Breast epithelium (tissue), 4 donors: ENCODE measurements at places on chromosomes 5 and 9. TPM values are rescaled to one million over a fixed set of nuclear protein-coding genes. Genes with fewer than 3 reads are reported as not detected.

Gene NDUFS6
- 48.0 TPM for total RNA-seq

Gene NR5A1
- total RNA-seq: not detected

Gene TTLL11
- total RNA-seq: 12.1 TPM

Gene GDF9
- total RNA-seq: 0.44 TPM

Gene KIF27
- total RNA-seq: 11.5 TPM

Gene SLCO6A1
- total RNA-seq: not detected
